ENCODE measurements at places on chromosomes 11 and 22.

DNA sequence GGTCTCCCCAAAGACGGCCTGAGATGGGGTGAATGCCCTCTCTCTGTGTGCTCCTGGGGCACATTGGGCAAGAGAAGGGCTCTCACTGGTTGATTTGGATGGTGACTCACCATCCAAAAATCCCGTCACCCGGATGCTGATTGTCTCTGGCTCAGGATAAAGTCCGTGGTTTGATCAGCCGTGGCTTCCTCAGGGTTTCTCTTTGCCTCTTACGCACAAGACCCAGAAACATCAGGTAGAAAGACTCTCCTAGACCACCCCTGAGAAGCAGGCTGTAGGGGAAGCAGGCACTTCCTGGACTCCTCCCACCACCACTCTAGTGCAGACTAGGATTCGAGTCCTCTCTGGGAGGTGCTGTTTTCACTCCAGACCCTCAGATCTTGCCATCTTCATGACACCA lies 176.1 kb upstream of the NCAM1 start:
- no peak for DNase-seq

- no peak for DNase-seq
These were observed 7.8 kb downstream of the BIRC3 start for GRCh38 chr11:102325088-102325487.

DNA sequence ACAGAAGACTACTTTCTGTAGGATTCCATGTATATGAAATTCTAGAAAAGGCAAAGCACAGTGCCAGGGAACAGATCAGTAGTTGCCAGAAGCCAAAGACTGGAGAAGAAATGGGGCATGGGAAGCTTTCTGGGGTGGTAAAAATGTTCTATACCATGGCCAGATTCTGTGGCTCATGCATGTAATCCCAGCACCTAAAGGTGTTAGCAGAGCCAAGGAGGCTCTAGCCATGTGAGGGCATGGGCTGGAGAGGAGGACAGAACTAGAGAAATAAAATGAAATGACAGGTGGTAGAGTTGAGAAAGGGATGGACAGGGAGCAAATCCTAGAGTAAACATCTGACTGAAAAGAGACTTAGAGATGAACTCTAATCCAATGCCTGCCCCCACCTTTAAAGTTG lies 26.9 kb upstream of the HMGXB4 start:
- DNase-seq = no peak

DNA sequence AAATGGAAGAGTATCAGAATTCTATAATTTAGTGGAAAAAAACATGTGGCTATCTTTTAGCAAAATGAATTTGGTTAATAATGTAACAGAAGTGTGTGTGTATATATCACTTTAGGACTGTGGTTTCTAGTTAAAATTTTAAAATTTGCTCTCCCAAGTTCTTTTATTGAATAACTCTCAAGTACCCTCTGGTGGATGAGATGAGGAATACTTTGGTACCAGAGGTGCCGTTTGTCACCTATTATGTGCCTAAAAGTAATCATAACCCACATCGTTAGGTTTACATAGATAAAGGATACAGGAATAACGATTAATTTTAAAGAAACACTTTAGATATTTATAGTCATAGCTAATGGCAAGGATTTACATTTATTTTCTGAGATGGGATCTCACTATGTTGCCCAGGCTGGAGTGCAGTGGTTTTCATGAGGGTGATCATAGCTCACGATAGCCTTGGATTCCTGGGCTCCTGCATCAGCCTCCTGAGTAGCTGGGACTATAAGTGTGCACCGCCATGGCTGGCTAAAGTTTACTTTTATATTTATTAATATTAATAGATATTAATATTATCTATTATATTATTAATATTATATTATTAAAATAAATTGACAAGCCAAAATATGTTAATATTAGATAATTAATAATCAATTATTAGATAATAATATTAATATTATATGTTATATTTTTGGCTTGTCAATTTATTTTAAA lies 66.7 kb upstream of the CAPRIN1 start:
- DNase-seq = no peak

- no peak for DNase-seq
These were observed 1.4 kb downstream of the PC start for GRCh38 chr11:66956689-66957290.

DNA sequence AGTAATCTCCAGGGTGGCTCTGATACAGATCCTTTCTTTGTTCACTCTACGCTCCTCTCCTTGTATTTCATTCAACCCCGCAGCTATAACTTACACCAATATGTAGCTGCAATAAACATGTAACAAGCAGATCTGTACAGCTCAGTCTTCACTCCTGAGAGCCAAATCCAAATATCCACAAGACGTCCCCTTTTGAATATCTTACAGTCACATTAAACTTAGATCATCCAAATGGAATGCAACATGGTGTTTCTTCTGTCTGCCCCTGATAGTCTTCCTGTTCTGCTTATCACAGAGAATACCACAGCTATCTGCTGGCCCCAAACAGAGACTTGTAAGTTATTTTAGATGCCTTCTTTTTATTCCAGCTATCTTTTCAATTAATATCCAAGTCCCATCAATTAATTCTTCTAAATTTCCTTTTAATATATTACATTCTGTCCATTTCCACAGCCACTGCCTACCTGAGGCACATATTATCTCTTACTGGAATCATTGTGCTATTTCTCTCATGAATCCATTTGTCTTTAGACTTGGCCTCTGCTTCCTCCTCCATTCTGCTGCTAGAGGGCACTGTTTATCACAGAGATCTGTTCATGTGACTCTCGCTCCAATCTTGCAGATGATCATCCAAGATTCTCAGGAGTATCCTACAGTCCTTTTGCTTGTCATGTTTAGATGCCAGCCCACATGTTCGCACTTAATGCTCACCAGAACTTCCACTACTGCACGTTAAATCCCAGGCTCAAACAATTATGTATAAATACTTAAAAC lies 908.6 kb downstream of the NTM start:
- peak; percentile 55 for DNase-seq

DNA sequence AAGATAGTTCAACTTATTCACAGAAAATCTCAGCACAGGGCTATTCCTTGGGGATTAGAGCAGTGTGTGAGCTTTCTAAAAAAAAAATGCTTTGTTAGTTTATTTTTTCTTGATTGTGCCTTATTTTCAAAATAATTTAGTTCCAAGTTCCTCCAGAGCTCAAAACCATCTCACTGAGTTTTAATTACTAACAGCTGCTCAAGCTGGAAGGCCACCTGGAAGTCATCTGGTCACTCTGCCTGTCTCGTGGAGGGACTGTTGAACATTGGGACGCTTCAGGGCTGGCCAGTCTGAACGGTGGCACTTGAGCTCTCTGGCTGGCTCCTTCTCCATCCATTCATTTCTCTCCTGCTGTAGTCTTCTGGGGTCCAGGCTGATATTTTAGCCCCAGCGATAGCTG lies 4.0 kb downstream of the OR51E1 start:
- DNase-seq = no peak

GRCh38 chr11:93895106-93895862 lies 44.9 kb upstream of the VSTM5 start:
- peak; percentile 42 for DNase-seq

DNA sequence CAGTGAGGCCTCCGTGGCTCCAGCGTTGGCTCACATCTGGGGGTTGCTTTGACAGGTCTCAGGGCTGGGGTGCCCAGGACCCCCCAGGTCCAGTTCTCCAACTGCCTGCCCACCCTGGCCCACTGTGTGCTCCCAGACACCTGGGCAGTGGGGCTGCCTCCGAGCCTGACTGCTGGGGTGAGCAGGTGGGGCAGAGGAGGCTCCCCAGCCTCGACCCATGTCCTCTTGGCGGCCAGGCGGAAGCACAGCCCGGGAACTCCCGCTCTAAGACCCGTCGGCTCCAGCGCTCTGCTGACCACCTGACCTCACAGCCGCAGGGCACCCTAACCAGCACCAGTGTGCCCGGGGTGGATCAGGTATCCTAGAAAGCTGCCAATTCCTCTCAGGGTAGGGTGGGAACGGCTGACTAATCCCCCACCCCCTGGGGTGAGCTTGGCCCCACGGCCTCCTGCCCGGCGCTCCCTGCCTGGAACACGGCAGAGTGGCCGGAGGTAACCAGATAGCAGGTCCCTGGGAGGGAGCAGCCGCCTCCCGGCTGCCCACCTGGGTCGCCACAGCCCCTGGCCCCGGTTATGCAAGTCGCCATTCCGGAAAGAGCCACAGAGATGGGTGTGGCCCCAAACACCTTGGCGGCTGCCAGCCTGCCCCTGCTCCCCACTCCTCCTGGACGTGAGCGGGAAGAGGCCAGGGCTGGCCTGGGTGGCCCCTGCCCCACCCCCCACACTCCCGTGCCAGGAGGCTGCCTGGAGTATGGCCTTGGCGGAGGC lies 19.2 kb upstream of the MUC5B start:
- peak; percentile 33 for DNase-seq

DNA sequence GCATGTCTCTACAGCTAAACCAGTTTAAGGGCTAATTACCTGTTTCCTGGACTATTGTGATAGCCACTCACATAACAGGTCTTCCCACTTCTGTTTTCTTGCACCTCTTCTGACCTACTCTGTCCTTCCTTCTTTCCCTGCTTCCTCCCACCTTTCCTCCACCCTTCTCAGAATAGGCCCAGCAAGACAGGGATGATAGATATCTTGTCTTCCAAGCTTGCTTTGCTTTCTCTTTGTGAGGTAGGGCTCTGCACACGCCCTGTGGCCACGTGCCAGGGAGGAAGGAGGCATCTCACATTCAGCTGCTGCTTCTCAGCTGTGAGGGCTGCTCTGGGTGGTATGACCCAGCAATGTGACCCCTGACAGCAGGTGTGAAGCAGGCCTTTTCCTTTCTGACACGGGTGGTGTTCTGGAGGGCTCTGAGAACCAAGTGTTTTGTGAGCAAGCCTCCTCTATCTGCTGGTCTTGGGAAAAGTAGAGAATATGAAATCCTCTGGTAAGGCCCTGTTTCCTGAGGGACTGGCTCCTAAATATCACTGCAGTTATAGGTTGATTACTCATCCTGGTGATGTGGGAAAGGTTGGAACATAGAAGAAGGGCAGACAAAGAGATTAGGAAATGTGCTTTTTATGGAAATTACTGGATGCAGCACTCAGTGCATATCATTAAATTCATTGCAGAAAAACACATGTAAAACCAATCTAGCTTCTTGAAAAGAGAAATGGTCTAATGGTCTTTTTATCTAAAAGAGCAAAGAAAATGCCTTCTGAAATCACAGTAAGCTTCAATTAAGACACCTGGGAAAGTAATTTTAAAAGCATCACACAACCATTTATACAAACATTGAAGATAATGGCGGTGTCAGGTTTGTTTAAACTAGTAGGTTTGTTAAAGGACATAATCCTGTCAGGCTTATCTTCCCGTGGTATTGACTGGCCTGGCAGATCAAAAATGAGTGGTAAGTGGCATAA lies 8.5 kb downstream of the AMOTL1 start:
- no peak for DNase-seq

DNA sequence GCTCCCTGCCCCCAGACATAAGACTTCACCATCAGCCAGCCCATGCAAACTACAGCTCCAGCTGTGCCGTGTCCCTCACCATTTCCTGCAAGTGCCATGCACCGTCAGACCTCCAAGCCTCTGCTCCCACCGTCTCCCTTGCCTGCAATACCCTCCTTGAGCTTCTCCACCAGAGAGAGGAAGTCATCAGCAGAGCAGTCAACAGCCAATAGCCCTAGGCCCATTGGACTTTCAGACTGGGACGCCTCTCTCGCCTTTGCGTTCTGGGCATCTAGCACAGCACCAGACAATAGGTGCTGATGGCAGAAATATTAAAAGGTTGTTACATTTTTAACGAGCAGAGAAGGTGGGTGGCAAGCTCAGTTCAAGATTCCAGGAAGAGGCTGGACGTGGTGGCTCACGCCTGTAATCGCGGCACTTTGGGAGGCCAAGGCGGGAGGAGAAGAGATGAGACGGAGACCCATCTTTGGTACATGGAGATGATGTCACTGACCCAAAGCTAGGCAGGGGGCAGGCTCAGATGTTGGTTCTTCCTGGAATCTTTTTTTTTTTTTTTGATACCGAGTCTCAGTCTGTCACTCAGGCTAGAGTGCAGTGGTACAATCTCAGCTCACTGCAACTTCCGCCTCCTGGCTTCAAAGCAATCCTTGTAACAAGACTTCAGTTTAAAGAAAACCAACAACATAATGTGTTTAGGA lies 31.9 kb downstream of the SCGB1A1 start:
- no peak for DNase-seq

DNA sequence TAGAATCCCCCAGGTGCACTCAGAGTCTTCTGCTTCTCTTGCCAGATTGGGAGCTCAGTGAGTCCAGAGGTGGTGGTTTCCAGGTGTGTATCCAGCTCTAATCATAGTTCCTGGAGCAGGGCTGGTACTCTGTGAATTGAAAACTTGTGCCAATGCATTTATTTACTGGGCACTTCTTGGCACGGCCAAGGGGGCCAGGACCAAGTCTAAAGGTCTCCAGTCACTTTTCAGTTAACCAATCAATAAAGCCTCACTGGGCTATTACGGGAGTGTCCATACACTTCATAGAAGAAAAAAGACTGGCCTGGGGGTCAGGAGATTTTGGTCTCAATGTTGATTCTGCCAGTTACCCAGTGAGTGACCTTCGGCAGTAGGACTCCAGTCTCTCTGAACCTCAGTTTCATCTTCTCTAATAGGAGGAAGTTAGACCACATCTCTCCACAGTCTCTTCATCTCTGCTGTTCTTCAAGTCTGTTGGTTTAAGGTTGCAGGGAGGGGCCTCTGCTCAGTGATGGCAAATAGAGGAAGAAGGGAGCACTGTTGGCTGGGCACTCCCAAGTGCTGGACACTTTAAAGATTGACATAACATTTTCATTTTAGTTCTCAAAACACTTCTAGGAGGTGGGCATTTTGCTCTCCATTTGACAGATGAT lies 188.5 kb upstream of the E2F8 start:
- no peak for DNase-seq

- DNase-seq = no peak
These were observed 47.0 kb upstream of the CLMP start for GRCh38 chr11:123241874-123242543.

DNA sequence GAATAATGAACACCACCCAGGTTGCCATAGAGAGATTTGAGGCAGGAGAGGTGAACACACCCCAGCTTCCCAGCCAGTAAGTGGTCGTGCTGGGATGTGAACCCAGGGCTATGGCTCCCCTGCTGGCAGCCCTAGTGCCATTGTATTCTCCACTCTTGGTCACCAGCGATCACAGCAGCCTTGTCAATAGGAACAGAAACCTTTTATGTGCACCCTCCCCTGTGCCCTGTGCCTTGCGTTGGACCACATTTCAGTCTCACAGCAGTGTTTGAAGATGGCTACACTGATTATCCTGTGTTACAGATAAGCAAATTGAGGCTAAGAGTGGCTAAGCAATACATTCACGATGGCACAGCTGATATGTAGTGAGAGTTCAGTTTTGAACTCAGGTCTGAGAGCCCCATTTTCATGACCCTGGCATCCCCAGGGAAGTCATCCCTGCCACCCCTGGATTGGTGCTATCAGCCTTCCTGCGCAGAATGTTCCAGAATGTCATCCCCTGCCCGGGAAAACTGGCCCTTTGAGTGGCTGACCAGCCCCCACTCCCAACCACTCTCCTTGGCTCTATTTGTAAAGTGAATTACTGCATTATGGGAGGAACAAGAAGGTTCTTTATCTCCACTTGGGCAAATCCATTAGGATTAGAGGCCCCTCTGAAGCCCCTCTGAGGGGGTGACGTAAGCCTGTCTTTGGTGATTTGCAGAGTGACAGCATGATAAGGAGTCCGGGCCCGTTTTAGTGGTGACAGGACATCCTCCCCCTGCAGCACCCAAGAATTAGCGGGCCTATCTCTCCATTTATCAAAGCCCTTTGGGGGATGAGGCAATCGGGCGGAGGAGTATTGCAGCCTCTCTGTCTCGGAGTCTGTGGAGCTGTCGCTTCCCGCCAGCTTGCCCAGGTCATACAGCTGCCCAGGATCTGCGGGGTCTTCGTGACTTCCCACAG lies 30.9 kb downstream of the SMIM38 start:
- no peak for DNase-seq

- DNase-seq = no peak
These were observed 57.6 kb upstream of the CRYBB3 start for GRCh38 chr22:25142102-25142501.
